ENCODE measurements at places on chromosomes 1 and 21.

DNA sequence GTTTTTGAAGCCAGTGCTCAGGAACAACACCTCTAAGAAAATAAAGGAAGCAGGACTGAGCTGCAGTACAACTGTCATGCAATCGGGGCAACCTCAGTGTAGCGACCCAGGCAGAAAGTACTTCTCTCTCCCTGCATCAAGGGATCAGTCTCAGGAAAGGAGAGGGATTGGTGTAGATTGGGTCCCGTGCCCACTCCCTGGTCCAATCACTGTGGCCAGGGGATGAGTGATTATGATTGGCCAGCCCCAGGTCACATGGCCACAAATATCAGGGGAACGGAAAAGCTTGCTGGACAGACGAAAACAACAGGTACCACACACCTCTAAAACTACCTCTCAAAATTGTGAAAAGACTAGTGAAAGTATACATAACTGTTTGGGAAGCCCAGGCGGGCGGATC lies 136.2 kb upstream of the F3 start:
- DNase-seq: no peak

GRCh38 chr1:26097696-26098095 lies 13.9 kb upstream of the PDIK1L start:
- DNase-seq: no peak

- DNase-seq: no peak
Observed at GRCh38 chr1:224732377-224733026, 116.4 kb downstream of the CNIH3 start.

DNA sequence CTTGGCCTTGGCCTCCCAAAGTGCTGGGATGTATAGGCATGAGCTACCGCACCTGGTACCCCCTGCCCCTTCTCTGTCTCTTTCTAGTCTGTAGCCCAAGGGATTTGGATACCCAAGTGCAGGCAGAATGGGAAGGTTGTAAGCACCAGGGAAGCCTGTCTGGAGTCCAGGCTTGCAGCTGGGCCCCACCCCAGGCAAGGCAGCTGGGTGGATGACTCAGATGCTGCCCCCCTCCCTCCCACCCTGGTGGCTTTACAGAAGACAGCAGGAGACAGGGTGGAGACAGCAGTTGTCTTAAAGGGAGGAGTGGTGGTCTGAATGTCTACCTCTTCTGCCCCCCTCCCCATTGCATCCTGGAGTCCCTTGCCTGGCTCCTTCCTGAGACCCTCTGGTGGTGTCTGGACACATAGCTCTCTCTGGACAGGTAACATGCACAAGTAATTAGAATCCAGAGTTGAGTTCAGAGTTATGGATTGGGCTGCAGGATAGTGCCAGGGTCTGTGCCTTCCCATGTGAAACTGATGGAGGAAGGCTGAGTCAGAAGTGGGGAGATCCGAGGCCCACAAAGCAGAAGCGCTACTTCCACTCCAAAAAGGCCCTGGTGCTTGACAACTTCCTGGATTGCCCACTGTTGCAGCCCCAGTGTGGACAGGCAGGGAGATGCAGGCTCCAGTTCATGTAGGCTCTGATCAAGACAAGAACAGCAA lies 5.1 kb downstream of the LMNA start:
- peak; percentile 94 for DNase-seq

- peak; percentile 8 for DNase-seq
Observed at GRCh38 chr1:233224311-233224710, 71.2 kb downstream of the PCNX2 start.

Measured in inflammatory macrophage treated with lipopolysaccharide for 4 hours (primary cell).